ENCODE measurements at places on chromosomes 13 and 19. TPM values are rescaled to one million over a fixed set of nuclear protein-coding genes. Genes with fewer than 3 reads are reported as not detected.

ASF1B gene
- 64.0 TPM for total RNA-seq

DNA sequence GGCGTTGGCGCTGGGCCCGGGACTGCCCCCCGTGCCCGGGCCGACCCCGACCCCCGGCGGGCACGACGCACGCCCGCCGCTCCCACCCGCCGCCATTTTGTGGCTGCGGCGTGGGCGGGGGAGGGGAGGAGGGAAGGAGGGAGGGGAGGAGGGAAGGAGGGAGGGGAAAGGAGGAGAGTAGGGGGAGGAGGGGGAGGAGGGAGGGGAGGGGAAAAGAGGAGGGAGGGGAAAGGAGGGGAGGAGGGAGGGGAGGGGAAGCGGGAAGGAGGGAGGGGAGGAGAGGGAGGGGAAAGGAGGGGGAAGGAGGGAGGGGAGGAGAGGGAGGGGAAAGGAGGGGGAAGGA lies at the start of gene BTBD2:
BTBD2 (minus strand) TSS at position 107 of the 343 bp plus-strand sequence; CDS start at position 96, 11 bp downstream.
- no peak within 1 kb of the TSS for H3K27ac ChIP-seq
- no peaks in the 10 kb centered on the region for H3K27me3 ChIP-seq
- H3K4me3 ChIP-seq: peak within 1 kb of the TSS; percentile 63
- no peaks in the 10 kb centered on the region for H3K4me1 ChIP-seq
- H3K36me3 ChIP-seq: no peaks in the 10 kb centered on the region

DNA sequence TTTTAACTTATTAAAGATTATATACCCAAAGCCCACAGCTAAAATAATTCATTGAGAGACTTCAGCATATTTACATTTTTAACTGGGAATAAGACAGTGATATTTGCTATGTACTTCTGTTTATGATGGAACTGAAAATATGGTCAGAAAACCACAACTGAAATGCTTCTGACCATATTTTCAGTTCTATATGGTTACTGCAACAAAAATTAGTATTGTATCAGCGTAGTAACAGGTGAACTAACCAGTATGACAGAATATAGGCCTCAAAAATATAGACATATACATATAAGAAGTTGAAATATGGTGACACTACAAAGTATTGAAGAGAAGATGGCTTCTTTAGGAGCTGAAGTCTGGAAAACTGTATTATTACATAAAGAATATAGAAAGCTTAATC lies 857.4 kb downstream of the OLFM4 start:
- no peaks in the 10 kb centered on the region for H3K36me3 ChIP-seq
- H3K27ac ChIP-seq: no peak overlapping the region
- DNase-seq: no peak
- H3K4me3 ChIP-seq: no peak overlapping the region

MAMSTR gene
- 0.35 TPM for total RNA-seq

- no peaks in the 10 kb centered on the region for H3K27me3 ChIP-seq
- H3K4me1 ChIP-seq: no peaks in the 10 kb centered on the region
- no peak for DNase-seq
- no peak overlapping the region for H3K4me3 ChIP-seq
Observed at GRCh38 chr19:2989236-2989946, 12.0 kb downstream of the TLE6 start.
